Urinary bladder (tissue), 4 donors: ENCODE measurements at places on chromosomes 2 and 18. TPM values are rescaled to one million over a fixed set of nuclear protein-coding genes. Genes with fewer than 3 reads are reported as not detected.
A peak's percentile ranks its signal among the peaks of the same experiment; 100 is the strongest.

GRCh38 chr2:11764359-11764758 lies 17.9 kb downstream of the LPIN1 start:
- DNase-seq: no peak

The SAG gene
- total RNA-seq: not detected

- DNase-seq: no peak
Measured at GRCh38 chr18:62524440-62525200, 1.8 kb downstream of the ZCCHC2 start.

- DNase-seq: no peak
Measured at GRCh38 chr2:31739161-31739560, 158.4 kb upstream of the SRD5A2 start.

The TIGD1 gene
- total RNA-seq: 4.9 TPM

DNA sequence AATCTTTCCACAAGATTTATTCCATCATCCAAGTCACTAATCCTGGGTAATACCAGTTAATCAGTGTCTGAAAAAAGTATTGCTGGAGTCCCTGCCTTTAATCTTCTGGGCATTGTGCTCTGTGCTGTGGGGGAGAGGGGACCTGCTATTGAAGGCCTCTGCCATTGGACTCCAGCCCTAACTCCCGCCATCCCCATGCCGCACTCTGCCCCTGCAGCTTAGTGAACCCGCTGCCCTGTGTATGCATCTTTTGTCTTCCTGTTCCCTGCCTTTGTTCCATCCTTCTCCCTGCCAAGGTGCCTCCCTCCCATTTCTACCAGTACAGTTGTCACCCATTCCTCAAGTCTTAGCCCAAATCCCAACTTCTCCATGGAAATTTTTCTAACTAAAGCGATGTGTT lies 113.8 kb upstream of the EPAS1 start:
- no peak for DNase-seq

- DNase-seq: no peak
Measured at GRCh38 chr2:8285081-8285480, 396.8 kb upstream of the ID2 start.

DNA sequence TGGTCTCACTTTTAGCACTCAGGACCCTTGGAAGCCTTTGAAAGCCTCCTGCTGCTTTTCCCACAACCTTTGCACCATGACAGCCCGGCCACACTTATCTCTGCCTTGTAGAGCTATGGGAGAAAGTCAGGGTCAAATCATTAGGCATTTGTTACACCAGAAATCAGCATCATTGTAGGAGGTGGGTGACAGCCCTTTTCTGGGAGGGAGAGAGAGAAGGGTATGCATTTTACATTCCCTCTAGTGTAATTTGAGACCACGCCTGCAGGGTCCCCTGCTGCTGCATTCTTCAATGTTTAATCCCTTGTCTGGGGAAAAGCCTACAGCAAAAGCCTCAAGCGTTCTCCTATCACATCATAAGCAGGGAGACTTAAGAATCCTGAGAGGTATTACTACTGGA lies 766.8 kb upstream of the FAM98A start:
- DNase-seq: no peak

DNA sequence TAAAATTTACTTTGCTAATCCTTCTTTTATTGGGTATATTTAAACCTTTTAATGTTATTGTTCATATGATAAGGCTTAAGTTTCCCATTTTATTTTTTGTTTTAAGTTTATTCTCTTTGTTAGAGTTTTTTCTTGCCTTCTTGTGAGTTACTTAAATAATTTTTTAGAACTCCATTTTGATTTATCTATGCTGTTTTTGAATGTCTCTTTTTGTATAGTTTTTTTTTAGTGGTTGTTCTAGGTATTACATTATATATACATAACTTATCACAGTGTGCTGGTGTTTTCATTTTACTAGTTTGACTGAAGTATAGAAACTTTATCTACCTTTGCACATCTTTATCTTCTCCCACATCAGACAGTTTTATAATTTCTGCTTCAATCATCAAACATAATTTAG lies 49.4 kb upstream of the TGFA start:
- DNase-seq: no peak

DNA sequence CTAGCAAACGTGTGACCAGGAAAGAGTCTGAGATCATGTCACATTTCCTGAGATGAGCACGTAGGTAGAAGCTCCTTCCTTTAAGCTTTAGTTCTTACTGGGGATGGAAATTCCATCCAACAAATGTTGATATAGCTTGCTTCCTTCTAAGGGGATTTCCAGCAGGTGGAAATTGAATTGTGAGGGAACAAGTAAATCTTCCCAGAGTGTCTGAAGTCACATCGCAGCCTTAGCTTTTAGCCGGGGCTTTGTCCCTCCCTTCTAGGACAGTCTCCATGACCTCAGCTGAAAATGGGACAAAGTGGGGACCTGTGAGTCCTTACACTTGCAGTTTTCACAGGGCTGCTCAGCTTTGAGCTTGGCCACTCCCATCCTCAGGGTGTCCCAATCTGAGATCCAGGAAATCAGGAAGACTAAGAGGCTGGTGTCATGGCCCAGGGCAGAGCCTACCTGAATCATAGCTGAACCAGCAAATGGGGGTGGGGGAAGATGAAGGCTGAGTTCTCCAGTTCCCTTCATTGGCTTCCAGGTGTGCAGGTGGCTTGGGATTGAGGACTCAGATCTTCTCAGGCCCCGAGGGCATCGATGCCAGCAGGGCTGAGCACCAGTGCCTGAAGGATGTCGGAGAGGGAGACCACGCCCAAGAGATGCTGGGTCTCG lies 8.3 kb downstream of the PRKAG3 start:
- DNase-seq: no peak

DNA sequence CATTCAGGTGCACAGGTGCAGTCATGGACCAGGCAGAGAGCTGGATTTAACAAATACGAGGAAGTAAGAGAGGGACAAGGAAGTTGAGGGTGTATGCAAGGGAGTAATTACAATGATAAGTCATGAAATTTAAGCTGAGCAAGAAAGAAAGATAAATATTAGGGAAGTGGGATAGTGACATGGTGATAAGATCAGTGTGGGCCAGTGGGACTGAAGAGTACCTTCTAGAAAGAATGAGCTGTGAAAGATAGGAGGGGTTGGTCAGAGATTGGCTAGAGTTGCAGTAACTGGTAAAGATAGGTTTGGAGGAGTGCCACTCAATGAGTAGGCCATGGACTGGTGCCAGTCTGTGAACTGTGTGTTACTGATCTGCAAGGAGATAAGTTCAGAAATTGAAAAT lies 200.8 kb upstream of the SIX3 start:
- DNase-seq: no peak

- DNase-seq: no peak
Measured at GRCh38 chr2:74302865-74303264, 40.4 kb downstream of the SLC4A5 start.

DNA sequence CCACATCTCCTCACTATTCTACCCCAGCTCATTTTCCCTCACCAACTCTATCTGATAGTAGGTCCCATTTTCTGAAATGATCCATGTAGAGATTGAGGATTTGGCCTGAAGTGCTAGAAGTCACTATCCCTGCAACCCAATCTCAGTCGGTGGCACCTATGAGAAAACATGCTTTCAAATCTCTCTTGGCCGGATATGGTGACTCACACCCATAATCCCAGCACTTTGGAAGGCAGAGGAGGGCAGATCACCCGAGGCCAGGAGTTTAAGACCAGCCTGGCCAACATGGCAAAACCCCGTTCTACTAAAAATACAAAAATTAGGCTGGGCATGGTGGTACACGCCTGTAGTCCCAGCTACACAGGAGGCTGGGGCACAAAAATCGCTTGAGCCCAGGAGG lies 19.1 kb upstream of the MARCHF4 start:
- DNase-seq: no peak

The CD8B2 gene
- 0.37 TPM for total RNA-seq

The SCYGR8 gene
- total RNA-seq: not detected

DNA sequence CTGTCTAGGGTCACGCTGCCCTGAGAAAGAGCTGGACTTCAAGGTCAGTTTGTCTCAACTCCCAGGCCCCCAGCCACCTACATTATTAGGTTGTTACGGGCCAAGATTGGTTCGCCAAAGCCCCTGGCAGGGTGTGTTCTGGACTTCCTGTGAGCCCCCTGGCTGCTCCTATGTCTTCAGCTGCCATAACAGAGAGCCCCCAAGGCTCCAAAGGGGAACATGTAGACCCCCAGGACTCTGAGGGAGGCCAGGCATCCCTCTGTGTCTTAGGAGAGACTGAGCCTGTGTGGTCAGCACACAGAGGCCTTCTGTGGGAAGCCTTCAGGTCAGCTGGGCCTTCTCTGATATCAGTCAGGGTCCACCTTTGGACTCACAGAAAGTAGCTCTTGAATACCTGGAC lies 58.3 kb downstream of the INHBB start:
- no peak for DNase-seq

- DNase-seq: no peak
Measured at GRCh38 chr18:56391931-56392590, 246.3 kb downstream of the TXNL1 start.

DNA sequence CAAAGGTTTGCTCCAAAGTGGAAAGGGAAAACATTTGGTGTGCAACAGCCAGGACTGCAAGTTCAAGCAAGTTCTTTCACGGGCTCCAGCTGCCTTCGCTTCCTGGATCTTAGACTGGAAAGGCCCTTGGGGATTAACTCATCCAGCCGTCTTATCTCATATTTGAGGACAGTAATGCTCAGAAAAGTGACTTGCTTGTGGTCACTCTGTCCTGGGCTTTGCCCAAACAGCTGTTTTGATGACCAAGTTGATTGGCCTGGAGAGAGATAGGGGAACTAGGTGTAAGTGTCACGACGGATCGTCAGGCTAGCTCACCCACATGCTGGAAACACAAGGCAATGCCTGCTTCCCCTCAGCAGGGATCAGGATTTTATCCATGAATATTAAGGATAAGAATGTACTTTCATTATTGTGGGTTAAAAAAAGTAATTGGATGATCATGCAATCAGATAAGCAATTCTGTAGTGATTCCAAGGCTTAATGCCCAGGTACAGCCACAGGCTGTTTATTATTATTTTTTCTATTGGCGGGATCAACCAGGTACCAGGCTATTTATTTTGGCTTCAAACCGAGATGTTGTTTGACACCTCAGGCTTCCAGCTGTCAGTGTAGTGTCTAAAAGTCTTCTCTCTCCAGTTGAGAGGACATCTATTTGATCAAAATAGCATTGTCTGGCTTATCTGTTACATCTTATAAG lies 162.5 kb upstream of the EPAS1 start:
- peak; percentile 40 for DNase-seq

DNA sequence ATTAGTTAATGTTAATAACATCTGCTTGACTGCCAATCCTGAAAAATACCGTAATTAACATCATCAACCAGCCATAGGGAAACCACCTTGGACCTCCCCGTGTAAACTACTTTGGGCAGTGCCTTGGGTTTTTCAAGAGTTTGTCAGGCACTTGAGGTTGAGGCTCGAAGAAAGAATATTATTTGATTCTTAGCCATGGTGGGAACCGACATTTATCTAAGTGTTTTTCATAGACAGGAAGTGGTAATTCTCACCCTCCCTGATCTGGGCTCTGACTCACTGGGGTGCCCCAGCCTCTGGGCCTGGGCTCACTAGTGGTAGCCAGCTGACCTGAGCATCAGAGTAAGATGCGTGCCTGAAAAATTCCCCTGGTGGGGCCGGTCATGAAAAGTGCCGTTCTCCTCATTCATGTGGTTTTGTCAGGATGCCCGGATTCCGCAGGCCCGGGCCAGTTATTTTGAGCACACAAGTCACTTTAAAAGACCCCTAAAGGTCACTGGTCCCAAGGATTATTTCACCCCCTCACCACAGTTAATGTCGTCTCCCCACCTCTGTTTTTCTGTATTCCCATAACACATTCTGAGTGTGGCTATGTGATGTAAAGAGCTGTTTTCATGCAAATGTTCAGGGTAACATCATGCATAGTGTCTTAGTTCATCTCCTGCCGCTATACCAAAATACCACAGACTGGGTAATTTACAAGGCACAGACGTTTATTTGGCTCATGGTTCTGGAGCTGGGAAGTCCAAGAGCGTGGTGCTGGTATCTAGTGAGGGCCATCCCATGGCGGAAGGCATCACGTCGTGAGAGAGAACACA lies 21.6 kb upstream of the SPATA3 start:
- no peak for DNase-seq

The SOWAHC gene
- total RNA-seq: 28.2 TPM

DNA sequence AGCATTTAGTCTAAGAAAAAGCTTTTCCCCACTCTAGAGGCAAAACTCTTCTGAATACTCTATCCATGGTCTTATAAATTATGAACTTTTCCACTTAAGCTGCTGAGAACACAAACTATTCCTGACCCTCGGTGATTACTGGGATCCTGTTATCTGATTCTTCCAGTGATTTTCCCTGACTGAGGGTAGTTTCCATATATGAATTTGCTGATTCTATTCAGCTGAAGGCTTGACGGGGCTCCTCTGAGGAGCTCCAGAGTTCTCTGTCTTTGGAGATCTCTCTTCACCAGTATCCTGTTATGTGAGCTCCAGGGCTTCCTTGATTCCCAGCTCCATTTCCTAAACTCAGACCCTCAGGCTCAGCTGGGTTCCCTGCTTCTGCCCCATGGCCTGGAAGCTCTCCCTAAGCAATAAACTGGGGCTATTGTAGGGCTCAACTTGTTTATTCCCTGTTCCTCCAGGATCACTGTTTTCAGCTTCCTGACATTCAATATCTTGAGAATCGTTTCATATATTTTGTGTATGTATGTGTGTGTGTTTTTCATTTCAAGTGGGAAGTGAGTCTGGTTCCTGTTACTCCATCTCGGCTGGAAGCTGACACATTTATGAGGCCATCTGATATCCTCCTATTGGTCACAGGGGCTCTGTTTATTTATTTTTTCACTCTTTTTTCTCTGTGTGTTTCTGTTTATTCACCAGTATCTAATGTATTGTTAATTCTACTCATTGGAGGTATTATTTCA lies 78.2 kb downstream of the ARHGAP28 start:
- DNase-seq: no peak

DNA sequence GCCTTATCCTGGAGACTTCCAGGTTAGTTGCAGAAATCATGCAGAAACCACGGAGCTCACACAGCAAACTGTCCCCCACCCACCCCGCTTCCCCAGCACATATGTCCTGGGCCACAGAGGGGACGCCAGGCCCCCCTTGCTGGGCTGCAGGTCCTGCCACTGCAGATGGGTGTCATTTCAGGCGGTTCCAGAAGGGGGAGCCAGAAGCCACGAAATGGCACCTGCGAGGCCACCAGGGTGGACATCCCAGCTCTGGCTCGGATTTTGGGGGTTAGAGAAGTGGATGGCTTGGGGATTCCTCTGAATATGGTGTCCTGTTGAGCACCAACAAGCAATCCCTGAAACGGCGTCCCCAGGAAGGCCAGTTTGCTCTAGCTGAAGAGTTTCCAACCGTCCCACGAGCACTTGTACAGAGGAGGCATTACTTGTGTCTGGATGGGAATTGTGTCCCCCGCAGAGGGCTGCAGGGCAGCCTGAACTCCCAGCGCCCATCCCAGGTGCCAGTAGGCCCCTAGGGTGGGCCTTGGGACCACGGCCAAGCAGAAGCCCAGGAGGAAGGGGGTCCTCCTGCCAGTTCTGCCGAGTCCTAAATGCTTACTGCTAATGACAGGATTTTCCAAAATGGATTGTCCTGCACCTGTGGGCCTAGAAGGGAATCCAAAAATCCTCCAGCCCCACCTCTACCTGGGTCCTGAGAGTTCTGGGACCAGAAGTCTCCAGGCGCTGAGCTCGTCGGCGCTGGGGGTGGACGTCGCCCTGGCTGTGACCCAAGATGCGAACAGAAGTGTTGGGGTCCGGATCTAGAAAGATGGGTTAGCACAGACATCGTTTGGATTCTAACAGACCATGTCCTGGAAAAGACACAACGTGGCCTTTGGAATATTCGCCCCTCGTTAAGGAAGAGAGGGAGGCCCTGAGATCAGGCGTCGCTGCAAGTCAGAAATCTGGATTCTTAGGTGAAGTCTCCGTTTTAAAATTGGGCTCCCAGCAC lies 14.6 kb upstream of the NFATC1 start:
- DNase-seq: no peak

- DNase-seq: no peak
Measured at GRCh38 chr2:167844714-167845530, 402.5 kb downstream of the STK39 start.

GRCh38 chr2:105307962-105308361 lies 21.6 kb downstream of the TGFBRAP1 start:
- DNase-seq: no peak
